ENCODE measurements at places on chromosomes 3 and 15.
A peak's percentile ranks its signal among the peaks of the same experiment; 100 is the strongest.

DNA sequence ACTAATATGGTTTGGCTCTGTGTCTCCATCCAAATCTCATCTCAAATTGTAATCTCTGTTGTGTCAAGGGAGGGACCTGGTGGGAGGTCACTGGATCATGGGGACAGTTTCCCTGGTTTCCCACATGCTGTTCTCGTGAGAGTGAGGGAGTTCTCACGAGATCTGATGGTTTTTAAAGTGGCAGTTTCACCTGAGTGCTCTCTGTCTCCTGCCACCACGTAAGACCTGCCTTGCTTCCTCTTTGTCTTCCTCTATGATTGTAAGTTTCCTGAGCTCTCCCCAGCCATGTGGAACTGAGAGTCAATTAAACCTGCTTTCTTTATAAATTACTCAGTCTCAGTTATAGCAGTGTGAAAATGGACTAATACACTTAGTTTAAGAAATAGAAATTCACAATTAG is 228.9 kb downstream of the CD47 start:
- DNase-seq = no peak

- DNase-seq = no peak
Measured at GRCh38 chr3:145623349-145623748, 537.6 kb downstream of the PLOD2 start.

DNA sequence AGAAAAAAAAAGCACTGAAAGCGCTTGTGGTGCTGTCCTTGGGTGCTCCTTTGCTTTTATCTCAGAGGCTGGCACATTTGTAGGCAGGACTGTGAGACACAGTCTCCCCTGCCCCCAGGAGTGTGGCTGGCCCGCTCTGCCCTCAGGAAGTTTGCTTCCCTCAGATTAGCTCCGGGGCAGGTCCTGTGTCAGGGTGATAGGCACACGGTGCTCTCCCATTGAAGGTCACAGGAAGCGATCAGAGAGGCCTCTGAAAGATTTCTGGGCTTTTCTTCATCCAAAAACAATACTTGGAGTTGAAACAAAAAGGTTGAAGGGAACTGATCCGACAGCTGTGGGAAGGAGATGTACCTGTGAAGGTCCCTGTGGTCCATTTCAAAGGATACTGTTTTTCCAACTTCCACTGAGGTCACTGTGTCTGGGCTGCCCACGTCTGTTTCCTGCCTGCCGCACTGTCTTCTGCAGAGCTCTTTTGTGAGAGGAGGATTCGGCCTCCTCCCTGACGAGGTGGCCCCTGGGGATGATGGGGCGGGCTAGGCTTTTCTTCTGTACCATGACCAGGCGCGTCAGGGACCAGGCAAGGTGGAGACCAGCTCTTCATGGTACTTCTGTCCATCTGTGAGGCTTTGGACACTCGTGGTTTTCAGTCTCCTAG is 330.5 kb upstream of the CTDSPL start:
- no peak for DNase-seq

DNA sequence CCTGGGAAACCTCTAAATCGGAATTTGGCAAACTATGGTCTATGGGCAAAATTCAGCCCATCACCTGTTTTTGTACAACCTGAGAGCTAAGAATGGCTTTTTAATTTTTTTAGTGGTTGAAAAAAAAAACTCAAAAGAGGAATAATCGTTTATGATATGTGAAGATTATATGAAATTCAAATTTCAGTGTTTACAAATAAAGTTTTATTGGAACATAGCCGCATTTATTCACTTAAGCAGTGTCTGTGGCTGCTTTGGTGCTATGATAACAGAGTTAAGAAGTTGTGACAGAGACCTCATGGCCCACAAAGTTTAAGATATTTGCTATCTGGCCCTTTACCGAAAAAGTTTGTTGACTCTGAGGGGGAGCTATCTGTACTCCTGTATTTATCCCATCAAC is 36.4 kb upstream of the LACTB start:
- no peak for DNase-seq

DNA sequence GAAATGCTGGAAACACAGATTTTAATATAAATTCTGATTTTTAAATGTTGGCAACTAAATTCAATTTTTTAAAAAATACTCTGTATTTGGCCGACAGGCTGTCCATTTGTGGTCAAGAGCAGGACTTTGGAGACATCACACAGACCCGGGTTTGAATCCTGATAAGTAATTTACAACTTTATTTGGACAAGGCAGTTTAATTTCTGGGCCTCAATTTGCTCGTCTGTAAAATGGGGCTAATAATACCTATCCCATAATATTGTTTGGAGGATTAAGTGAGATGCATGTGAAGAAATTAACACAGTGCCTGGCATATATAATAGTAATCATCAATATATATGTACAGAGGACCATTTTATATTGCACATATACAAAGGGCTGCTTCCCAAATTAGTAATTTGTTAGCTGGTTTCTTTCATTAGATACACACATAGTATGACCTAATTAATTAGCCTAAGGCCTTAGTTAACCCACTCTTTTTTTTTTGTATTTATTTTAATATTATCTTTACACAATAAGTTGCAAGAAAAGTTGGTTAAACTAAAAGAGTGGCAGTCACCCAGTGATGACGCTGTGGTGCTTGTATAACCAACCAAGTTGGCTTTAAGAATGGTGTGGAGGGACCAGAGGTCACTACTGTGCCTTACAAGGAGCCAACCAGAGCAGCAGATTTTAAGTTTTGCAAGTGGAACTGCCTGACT is 665 bp downstream of the PIGB start:
- DNase-seq = no peak

GRCh38 chr3:42443819-42444436 is 33.5 kb upstream of the LYZL4 start:
- DNase-seq = peak; percentile 39

DNA sequence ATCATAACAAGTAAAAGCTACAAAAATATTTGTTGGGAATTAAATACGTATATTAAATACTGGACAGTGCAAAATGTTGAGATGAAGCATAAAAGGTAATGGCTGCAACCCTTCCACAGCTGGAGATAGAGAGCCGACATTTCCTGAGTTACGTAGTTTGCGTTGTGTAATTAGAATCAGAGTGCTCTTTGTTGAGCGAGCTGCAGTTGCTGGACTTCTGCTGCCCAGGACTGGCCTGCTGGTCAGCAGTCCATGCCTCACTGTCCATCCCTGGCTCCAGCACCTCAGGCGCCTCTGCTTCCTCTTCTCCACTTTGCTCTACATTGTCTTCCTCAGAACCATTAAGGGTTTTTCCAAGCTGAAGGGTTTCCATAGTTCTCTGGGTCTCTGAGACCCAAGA is 28.4 kb upstream of the SHC4 start:
- no peak for DNase-seq

- DNase-seq = no peak
Measured at GRCh38 chr3:193095366-193095765, 145.7 kb upstream of the PLAAT1 start.

GRCh38 chr3:36786921-36787890 is 22.9 kb upstream of the DCLK3 start:
- no peak for DNase-seq

- DNase-seq = no peak
Measured at GRCh38 chr15:98503970-98504369, 144.4 kb upstream of the IGF1R start.

DNA sequence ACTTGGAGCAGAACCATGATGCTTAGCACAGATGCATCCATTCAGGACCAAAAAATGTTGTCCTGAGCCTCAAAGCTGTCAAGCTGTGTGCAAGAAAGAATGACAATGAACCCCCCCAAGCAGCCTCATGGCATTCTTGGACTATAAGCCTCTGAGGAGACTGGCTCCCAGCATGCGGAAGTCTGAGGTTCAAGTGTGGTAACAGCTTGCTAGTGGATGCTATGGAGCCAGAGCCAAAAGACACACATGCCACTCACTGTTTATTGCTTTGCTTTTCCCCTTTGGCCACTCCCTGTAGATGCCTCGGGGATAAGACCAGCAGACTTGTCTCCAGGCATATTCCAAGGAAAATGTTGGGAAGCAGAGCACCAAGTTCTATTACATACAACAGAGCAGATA is 38.2 kb upstream of the SNRK start:
- DNase-seq = no peak

DNA sequence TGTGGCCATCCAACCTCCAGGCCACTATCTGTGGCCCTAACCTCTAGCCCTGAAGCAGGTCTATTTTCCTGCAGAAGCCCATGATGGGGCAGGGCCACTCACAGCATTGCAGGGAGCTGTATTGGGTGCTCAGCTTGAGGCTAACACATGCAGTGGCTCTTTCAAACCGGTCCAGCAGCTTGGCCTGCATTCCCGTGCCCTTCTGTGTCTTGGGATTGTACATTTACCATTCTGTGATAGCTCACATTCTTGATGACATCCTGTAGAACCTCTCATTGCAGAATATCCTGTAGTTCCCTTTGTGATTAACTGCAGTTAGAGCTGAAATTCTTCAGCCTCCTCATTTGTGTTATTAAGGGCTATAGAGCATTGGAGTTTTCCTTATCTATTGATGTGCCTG is 60.8 kb upstream of the ANKRD34C start:
- no peak for DNase-seq

DNA sequence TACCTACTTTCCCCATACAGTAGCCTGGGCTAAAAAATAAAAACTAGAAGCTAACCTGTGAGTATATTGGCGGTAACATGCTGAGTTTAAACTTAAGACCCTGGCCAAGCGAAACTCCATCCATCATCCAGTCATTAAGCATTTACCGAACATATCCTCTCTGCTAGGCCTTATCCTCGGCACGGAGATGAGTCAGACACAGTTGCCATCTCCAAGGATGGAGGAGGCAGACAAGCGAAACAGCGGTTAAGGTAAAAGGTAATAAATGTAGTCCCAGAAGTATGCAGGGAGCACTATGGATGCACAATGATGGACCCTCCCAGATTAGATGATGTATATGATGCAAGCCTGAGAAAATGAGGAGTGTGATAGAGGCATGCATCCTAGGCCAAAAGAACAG is 143.6 kb downstream of the RYR3 start:
- DNase-seq = no peak

GRCh38 chr3:112736805-112737566 is 96.0 kb upstream of the CCDC80 start:
- no peak for DNase-seq

DNA sequence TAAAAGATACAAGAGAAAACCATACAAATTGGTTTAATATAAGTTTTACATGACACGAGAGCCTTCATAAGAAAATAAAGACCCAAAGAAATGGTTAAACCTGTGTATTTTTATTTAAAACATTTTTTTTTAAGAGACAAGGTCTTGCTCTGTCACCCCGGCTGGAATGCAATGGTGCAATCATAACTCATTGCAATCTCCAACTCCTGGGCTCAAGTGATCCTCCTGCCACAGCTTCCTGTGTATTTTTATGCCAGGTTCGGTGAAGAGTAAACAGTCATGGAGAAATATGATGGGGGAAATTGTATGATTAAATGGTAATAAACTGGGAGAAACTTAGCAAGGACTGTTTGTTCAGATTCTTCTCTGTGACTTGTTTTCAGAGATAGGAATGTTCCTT is 441.0 kb downstream of the TUSC7 start:
- no peak for DNase-seq

GRCh38 chr3:184218814-184219213 is 10.6 kb upstream of the VWA5B2 start:
- DNase-seq = no peak

GRCh38 chr3:37183375-37183831 is 9.0 kb upstream of the LRRFIP2 start:
- no peak for DNase-seq

GRCh38 chr3:66484106-66484844 is 16.5 kb downstream of the LRIG1 start:
- no peak for DNase-seq

DNA sequence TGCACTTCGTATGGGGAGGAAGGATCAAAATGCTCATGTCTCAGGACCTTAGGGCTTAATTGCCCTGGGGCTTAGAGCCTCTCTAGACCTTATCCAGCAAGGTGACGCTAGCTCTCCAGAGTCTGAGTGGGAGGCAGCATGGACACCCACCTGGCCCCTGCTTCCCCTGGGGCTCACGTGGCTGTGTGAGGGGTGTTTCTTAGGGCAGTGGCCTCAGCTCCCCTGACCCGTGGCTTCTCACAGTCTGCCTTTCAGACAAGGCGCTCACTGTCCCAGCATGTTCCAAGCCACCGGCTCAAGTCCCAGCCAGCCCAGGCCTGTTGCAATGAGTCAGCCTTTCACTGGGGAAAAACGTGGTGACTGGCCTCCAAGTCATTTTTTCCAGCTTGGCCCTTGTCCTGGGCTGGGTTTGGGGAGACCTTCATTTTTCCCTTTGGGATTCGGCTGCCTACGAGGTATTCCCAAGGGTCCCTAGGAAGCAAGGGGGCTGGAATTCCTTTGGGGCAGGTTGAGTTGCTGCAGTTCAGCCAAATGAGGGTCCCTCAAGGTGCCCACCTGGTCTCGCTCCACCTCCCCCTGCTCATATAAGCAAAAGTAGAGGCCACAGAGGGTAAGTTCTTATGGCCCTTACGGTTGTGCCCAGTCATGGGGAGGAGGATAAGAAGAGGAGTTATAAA is 15.7 kb downstream of the BHLHE40 start:
- peak; percentile 62 for DNase-seq

DNA sequence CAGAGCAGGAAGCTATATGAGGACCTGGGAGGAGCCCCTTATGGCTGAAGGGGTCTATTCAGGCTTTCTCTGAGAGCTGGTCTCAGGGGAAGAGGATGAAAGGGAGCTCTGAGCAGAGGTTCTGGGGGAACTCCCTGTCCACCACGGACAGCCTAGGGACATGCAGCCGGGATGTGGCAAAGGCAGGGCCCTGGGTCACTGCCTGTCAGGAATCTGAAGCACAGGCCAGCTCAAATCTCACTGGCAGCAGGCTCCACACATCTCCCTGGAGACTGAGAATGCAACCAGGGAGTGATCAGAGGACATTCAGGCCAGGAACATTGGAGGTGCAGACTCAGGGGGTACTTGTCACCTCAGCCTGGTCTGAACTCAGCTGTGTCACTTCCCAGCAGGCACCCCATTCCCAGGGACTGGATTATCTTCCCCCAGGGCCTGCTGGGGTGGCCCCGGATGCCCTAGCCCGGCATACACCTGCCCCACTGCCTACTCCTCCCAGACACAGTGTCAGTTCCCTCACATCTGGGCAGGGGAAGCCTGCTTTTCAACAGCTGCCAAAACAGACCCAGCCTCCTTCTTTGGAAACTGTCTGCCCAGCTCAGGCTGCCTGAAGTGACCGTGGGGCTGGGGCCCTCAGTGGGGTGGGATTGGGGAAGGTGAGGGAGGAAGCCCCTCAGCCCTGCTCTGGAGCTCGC is 18.3 kb upstream of the SEMA3F start:
- peak; percentile 65 for DNase-seq

DNA sequence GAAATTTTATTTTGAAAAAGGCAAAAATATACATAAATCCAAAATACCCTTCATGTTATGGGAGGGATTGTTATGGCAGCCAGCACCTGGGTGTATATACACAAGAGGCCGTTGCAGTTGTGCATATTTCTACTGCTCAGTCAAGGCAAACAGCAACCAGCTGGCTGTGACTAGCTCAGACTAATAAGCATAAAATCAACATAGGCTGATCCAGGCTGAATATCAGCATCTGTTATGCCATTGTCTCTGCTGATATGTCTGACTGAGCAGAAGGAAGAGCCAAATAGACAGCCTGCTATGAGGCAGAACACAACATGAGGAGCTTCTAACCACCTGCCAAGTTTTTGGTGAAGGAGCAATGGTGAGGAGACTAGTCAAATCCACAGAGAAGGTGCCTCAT is 457.5 kb upstream of the ALCAM start:
- peak; percentile 28 for DNase-seq

All from right kidney (tissue), 9 donors.